H7 (cell line): ENCODE measurements at places on chromosomes 12 and 14. TPM values are rescaled to one million over a fixed set of nuclear protein-coding genes. Genes with fewer than 3 reads are reported as not detected.

Gene TAS2R10
- total RNA-seq: 0.10 TPM in 1 of 2 replicates, not detected in the other

Gene CLEC2D
- total RNA-seq: 1.8 and 4.7 TPM in 2 replicates

Gene OR4K15
- not detected in 2 replicates for total RNA-seq

Gene OTX2
- 85.8 and 148 TPM in 2 replicates for total RNA-seq

Gene ACOT6
- not detected in 2 replicates for total RNA-seq
